Amygdala (tissue), 56 donors: ENCODE measurements at places on chromosomes 7 and 10.

- no peak for DNase-seq
These were observed 119.2 kb downstream of the NEURL1 start for GRCh38 chr10:103612462-103613365.

DNA sequence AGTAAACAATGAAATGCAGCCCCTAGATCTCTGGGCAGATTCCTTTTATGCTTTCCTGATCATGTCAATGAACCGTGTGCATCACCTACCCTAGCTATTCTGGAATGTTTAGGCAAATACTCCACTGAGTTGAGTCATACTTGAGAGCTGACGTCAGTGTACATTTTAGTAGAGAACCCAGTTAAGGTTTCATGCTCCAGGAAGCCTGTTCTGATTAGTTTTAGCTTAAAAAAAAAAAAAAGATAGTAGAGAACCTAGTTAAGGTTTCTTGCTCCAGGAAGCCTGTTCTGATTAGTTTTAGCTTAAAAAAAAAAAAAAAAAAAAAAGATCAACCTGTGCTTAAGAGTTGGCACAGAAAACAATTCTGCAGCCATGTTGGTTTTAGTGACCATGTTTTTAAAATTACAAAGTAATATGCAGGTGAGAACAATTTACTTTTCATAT is 3.7 kb upstream of the MCU start:
- no peak for DNase-seq

- no peak for DNase-seq
These were observed 265.2 kb downstream of the PCLO start for GRCh38 chr7:82897500-82897899.

- no peak for DNase-seq
These were observed 30.4 kb downstream of the LRRC4 start for GRCh38 chr7:128000854-128001265.

DNA sequence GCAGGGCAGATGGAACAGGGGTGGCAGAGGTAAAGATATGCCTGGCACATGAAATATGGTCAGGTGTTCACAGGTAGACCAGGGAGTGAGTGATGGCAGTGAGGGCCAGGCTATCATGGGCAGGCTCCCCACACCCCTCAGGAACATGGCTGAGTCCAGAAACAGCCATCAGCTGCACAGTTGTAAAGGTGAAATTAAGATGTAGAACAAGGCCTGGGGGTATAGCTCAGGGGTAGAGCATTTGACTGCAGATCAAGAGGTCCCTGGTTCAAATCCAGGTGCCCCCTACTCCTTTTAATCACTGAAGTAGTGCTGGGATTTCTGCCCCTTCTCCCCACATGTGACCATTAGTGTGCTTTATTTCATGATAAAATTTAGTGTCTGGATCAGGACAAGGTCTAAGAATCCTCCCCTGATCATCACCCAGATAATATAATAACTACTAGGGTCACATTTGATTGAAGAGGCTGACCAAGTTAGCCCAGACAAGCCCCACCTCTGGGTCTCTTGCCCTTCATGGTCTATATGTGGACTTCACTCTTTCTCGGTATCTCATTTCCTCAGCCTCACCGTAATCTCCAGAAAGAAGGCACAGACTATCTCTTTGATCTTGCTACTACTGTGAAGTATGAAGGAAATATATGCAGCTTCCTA is 69.0 kb downstream of the ZNF783 start:
- no peak for DNase-seq

GRCh38 chr7:66693331-66693730 is 47.2 kb upstream of the RABGEF1 start:
- no peak for DNase-seq

GRCh38 chr10:22913474-22914092 is 14.3 kb upstream of the ARMC3 start:
- no peak for DNase-seq

- no peak for DNase-seq
These were observed 19.1 kb downstream of the ABLIM1 start for GRCh38 chr10:114638821-114639625.

- DNase-seq = no peak
These were observed 31.5 kb downstream of the CUL1 start for GRCh38 chr7:148729984-148730733.

- no peak for DNase-seq
These were observed 17.7 kb downstream of the CACNB2 start for GRCh38 chr10:18157881-18158280.

DNA sequence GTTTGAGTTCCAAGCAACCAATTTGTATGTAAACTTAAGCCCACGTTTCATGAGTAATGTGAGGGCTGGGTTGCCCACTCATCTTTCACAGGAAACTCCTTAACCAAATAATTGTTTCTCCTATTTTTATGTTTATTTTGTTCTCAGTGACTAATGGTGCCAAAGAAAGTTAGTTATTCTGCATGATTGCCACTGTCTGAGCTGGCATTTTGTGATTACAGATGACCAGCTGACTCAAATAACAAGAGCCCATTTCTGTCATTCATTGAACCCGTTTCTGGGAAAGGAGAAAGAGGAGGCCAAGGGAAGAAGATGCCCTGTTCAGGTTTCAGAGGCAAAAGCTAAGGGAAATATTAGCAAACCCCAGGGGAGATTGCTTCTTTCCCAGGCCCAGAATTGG is 186.9 kb upstream of the MYO3A start:
- no peak for DNase-seq

GRCh38 chr7:134362587-134363483 is 46.1 kb upstream of the SLC35B4 start:
- no peak for DNase-seq

GRCh38 chr10:6170638-6171037 is 32.1 kb upstream of the PFKFB3 start:
- no peak for DNase-seq
